ENCODE measurements at places on chromosomes 6 and 20. TPM values are rescaled to one million over a fixed set of nuclear protein-coding genes. Genes with fewer than 3 reads are reported as not detected.

The CCN6 gene
- total RNA-seq: not detected

The TFAP2D gene
- total RNA-seq: not detected

The RSPO3 gene
- total RNA-seq: 1.2 TPM

The ZNF391 gene
- total RNA-seq: 2.4 TPM

The CDH4 gene
- 4.1 TPM for total RNA-seq

The VPS16 gene
- 57.6 TPM for total RNA-seq

The HAO1 gene
- not detected for total RNA-seq

The SH3BGRL2 gene
- 7.2 TPM for total RNA-seq

The FAM83C gene
- total RNA-seq: not detected
